ENCODE measurements at places on chromosomes 16 and 17. TPM values are rescaled to one million over a fixed set of nuclear protein-coding genes. Genes with fewer than 3 reads are reported as not detected.

SDR42E1 gene
- total RNA-seq = 0.34 TPM

- no peaks in the 10 kb centered on the region for H3K36me3 ChIP-seq
- no peaks in the 10 kb centered on the region for H3K4me1 ChIP-seq
- no peak overlapping the region for H3K27ac ChIP-seq
- peaks cover under 1% of the 10 kb centered on the region for H3K27me3 ChIP-seq
- H3K4me3 ChIP-seq = no peak overlapping the region
Observed at GRCh38 chr17:71033336-71033735, 864.0 kb downstream of the KCNJ2 start.

- peaks cover 14% of the 10 kb centered on the region for H3K27me3 ChIP-seq
- H3K4me1 ChIP-seq = no peaks in the 10 kb centered on the region
- no peaks in the 10 kb centered on the region for H3K36me3 ChIP-seq
- no peak overlapping the region for H3K27ac ChIP-seq
- DNase-seq = no peak
Observed at GRCh38 chr16:66359811-66360608, 6.5 kb upstream of the CDH5 start.

- DNase-seq = peak; percentile 85
- H3K27ac ChIP-seq = no peak overlapping the region
- no peaks in the 10 kb centered on the region for H3K27me3 ChIP-seq
- no peaks in the 10 kb centered on the region for H3K36me3 ChIP-seq
Observed at GRCh38 chr17:41579484-41580243, 7.0 kb downstream of the KRT14 start.

DNA sequence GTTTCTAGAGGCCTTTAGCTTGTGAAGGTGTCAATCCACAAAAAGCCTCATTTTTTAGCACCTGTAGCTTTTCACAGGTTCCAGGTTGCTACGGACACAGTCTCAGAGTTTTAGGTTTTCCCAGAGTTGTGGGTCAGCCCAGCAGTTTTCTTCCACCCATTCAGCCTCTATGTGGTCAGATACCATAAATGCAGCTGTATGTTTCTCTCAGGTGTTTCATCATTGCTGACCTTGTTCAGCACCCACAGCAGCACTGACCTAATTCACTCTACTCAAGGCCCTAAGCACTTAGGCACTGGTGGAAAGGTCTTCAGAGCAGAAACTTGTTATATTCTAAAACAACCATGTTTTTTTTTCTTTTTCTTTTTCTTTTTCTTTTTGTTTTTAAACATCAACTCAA lies 15.0 kb upstream of the SPACA3 start:
- no peak for DNase-seq
- no peaks in the 10 kb centered on the region for H3K36me3 ChIP-seq
- H3K27ac ChIP-seq = no peak overlapping the region
- no peaks in the 10 kb centered on the region for H3K4me1 ChIP-seq
- no peak overlapping the region for H3K4me3 ChIP-seq
